T-helper 17 cell (primary cell): ENCODE measurements at places on chromosomes 16 and 17. TPM values are rescaled to one million over a fixed set of nuclear protein-coding genes. Genes with fewer than 3 reads are reported as not detected.

DNA sequence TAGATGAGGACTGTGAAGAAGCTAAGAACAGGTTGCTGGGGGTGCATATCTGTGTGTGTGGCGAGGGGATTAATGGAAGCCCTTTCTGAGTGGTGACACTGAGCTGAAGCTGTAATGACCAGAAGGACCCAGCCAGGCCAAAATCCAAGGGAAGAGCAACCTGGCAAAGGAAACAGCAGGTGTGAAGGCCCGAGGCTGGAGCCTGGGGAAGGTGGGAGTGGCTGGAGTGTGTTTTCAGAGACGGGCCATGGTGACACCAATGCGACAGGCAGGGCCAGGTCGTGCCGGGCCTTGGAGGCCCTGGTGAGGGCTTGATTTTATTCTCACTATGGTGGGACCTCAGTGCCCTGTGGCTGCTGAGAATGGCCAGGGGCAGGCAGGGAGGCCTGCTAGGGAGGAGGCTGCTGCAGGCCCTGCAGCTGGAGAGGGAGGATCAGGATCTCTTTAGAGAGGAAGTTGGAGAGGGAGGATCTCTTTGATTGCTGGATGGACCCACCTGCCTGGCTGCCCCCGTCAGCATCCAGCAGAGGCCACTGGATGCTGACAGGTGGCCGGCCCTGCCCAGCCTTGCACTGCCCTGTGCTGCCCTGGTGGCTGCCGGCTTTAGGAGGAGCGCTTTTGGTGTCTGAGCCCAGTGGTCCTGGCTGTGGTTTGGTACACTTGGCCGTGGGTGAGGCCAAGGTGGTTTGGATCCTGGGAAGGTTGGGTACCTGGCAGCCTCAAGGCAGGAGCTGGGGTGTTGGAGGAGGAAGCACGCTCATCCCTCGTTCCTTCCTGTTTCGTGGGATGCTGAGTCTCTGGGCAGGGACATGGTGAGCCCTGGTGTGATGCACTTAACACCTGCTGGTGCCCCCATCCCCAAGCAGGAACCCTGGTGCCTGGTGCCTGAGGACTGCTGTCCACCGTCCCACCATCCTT is 188.3 kb downstream of the SEC14L1 start:
- no peak for DNase-seq

GRCh38 chr16:84699147-84699711 is 571 bp upstream of the USP10 start:
- no peak for DNase-seq

GRCh38 chr17:74604200-74604599 is 12.1 kb upstream of the CD300LD start:
- DNase-seq: no peak

DNA sequence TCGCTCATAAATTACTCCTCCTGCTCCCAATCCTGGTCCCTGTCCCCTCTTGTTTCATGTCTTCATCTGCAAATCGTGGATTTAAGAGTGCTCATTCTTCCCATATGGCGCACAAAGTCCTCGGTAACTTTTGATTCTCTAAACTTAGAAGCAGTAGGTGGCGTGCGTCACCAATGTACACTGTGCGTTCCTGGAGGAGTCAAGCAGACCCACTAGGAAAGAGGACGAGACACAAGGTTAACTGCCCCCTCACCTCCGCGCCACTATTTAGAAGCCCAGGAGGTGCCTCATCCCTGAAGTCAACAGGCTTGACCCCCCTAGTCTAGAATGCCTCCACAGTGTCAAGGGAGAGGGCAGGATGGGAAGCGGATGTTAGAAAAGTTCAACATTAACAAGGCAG is 2.9 kb downstream of the SLC13A5 start:
- DNase-seq: no peak

GRCh38 chr16:19071811-19072777 is 4.7 kb downstream of the COQ7 start:
- peak; percentile 16 for DNase-seq

GRCh38 chr17:16569358-16569712 is 331 bp upstream of the ZNF287 start:
- DNase-seq: no peak

DNA sequence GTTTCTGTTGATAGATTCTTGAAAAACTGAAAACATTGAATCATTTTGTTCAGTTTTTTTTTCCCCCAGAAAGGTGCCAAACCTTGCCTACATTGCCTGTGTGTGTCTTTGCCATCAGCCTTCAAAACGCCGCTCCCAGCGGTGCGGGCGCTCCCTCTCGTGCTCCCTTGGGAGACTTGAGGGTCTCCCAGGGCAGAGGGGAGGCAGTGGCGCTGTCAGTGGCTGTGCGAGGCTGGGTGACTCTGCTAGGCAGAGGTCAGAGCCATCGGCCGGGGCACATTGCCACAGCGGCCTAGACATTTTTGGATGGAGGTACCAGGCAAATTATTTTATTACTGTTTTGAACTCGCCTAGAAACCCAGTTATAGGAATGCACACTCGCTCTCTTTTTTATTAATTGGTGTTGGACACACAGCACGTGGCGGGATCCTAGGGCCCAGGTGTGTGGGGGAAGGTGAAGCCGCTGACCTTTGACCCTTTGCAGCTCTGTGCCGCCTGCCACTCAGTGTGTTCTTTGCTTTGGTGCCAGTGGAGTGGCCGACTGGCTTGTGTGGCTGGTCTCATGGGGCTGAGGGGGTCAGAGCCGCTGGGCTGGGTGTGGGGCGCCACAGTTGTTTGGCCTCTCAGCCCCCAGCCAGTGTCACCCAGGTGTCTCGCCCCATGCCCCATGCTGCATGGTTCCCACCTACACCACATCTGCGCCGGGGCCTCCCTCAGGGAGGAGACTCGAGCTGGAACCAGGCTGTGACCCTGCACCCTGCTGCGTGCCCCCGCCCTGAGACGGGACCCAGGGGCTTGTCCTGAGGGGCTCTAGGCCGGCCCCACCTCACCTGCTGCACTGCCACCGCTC is 115.7 kb downstream of the BANP start:
- no peak for DNase-seq

Gene VTN
- total RNA-seq: 0.90 TPM

Gene ABCC6
- total RNA-seq: not detected

DNA sequence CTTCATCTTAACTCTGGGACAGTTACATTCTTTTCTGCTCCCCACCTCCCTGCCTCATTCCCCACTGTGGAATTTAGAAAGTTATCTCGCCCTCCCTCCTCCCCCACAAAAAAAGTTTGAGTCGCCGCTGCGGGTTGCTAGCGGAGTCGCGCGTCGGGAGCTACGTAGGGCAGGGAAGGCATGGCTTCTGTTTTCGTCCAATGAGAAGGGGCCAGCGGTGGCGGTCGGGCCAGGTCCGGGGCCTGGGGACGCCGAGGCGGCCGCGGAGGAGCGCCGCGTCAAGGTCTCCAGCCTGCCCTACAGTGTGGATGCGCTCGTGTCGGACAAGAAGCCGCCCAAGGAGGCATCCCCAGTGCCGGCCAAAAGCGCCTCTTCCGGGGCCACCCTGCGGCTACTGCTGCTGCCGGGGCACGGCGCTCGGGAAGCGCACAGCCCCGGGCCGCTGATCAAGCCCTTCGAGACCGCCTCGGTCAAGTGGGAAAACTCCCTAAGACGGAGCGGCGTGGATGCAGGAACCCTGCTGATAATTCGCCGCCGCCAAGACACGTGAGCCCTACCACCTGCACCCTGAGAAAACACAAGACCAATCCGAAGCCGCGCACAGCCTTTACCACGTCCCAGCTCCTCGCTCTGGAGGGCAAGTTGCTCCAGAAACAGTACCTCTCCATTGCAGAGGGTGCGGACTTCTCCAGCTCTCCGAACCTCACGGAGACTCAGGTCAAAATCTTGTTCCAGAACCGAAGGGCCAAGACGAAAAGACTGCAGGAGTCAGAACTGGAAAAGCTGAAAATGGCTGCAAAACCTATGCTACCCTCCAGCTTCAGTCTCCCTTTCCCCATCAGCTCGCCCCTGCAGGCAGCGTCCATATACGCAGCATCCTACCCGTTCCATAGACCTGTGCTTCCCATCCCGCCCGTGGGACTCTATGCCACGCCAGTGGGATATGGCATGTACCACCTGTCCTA is 8.9 kb downstream of the OR4D1 start:
- peak; percentile 29 for DNase-seq

GRCh38 chr16:8931859-8932258 is 31.8 kb downstream of the USP7 start:
- peak; percentile 27 for DNase-seq

DNA sequence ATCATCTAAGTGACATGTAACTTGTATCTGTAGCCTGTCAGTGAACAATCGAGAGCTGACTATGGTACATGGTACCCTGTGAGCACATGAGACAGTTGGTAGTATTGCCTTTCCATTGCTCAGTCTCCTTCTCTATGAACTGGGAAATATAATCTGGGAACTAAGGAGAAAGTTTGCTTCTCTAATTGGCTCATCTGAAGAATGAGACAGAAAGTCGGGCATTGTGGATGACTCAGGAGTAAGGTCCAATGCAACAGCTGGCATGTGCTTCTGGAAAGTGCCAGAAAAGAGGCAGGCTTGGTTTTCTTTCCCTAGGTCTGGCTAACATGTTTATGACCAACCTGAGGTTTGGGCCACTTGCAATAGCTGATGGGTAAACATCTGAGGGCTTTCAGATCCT is 51.9 kb downstream of the ZZEF1 start:
- no peak for DNase-seq

DNA sequence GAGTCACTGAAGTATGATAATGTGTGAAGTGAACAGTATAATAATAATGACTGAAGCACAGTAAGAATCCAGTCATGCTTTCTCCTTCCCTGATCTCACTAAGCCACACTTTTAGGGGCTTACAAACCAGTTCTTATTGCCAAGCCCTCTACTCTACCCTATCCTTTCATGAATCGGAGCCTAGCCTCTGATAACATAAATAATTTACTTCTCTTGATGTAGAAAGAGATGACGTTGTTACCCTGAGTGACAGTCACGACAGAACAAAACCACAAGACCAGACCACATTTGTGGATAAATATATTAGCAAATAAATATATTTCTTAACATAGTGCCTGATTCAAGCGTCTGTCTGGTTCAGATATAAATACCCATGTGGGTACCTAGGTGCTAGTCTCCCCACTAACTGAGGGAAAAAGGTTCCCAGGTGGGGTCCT is 1.4 kb upstream of the SUPT4H1 start:
- DNase-seq: no peak

- peak; percentile 78 for DNase-seq
Observed at GRCh38 chr17:38869526-38870258, at the start of gene LASP1. TSS of gene LASP1 (plus strand) at chr17:38870058. CDS start at chr17:38870190, 132 bp downstream.

DNA sequence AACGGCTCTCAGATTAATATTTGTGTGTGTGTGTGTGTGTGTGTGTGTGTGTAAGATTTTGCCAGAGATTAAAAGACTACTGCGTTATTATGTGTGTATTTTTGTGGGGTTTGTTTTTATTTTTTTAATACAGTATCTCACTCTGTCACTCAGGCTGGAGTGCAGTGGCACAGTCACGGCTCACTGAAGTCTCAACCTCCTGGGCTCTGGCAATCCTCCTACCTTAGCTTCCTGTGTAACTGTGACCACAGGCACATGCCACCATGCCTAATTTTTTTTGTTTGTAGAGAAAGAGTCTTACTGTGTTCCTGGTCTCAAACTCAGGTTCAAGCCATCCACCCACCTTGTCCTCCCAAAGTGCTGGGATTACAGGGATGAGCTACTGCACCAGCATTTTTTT is 87.2 kb downstream of the CYB561 start:
- no peak for DNase-seq

Gene ITGAX
- total RNA-seq: 4.6 TPM

DNA sequence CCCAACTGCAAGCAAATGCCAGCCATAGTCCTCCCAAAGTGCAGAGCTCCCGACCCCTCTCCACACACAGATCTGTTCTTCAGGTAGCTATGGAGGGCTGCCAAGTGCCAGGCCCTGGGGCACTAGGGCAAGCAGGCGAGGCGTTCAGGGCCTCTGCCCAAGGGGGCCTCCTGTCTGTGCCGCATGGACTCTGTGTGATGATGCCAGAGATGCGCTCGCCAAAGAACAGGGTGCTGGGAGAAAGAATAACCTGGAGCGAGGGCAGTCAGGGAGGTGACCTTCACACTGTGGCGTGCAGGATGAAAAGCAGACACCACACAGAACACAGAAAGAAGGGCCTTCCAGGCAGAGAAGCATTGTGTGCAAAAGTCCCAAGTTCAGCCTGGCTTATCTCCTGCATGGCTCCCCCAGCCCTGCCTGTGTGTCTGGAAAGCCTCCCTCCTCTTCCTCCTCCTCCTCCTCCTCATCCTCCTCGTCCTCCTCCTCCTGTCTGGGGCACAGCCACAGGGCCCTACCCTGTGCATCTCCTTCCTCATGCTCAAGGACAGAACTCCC is 44.2 kb downstream of the PEMT start:
- no peak for DNase-seq

GRCh38 chr17:79685121-79685520 is 45.6 kb upstream of the ENPP7 start:
- no peak for DNase-seq

- no peak for DNase-seq
Observed at GRCh38 chr17:12227547-12227946, 206.9 kb downstream of the MAP2K4 start.

GRCh38 chr17:79189305-79189704 is 114.7 kb downstream of the ENGASE start:
- DNase-seq: no peak

DNA sequence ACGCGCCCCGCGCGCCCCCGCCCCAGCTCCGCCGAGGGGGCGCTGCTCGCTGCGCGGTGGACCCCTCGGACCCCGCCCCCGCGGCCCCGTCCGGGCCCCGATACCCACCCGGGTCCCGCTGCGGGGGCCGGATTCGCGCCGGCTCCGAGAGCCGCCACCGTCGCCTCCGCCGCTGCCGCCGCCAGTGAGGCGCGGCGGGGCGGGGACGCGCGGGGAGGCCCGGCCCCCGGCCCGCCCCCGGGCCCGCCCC is at the start of gene TBC1D16:
Gene TBC1D16 (minus strand): TSS at position 186 of the 250 bp plus-strand sequence. CDS start 22,325 bp downstream, outside the sequence.
- DNase-seq: peak; percentile 63

- DNase-seq: no peak
Observed at GRCh38 chr17:1554751-1555540, 7.6 kb downstream of the PITPNA start.

DNA sequence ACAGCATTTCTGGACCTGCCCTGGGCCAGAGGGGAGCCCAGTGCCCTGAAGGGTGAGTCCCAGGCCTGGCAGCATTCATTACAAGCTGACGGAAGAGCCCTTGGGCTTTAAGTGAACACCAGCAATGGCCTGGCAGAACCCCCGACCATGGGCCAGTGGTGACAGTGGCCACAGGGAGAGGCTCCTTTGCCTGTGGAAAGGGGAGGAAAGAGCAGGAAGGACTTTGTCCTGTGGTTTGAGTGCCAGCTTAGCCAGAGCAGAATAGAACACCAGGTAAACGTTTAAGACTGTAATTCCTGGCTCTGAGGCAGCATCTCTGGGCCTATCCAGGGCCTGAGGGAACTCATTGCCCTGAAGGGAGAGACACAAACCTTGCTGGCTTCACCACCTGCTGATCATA is 34.3 kb upstream of the ATP2C2 start:
- no peak for DNase-seq

Gene CDK5R1
- 8.2 TPM for total RNA-seq

DNA sequence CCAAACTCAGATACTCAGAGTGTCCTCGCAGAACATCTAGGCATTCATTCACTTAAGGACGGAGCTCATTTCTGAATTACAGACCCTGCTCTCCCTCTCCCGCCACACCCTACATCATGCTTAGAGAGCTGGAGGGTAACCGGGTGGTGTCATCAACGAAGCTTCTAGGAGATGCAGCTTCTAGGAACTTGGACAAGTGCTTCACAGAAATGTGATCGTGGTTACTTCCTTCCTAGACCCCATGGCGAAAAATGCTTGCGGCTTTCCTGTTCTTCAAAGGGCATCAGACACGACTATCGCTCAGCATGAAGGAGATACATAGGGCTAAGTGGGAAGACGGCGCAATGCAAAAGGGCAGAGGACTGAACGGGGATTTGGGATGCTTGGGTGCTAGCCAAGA is 126.8 kb downstream of the ZFHX3 start:
- no peak for DNase-seq

Gene FBXW10B
- total RNA-seq: 0.78 TPM
